ENCODE measurements at places on chromosomes 11 and 22.

DNA sequence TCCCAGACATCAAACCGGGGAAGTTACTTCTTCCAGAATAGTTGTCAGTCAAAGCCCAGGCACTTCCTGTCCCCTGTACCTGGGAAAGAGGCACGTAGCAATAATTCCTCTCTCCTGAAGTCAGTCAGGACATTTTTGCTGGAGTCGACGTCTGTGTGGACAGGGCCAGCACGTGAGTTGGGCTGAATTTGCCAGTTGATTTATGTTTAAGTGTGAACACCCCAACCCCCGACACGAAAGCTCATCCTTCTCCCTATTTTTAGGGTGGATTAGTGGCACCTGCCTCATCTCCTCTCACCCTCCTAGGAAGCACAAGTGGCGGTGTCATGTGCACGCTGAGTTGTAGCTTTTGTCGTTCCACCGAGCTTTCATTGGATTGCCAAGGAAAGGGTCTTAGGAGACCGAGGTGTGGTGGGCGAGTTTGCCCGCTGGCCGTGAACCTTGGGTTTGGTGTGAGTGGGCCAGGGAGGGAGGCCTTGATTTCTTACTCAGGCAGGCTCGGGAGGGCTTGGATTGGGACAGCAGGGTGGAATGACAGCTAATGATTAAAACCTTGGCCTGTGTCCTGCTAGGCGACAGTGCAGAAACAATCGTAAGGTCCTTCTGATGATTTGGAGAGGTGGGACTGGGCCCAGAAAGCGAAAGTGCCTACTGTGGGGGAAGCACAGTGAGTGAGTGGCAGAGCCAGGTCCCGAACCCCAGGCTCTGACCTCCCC, 87.0 kb upstream of the CRYBB3 start:
- no peak for DNase-seq

- DNase-seq = no peak
Observed at GRCh38 chr22:23126165-23127054, 15.4 kb downstream of the RSPH14 start.

DNA sequence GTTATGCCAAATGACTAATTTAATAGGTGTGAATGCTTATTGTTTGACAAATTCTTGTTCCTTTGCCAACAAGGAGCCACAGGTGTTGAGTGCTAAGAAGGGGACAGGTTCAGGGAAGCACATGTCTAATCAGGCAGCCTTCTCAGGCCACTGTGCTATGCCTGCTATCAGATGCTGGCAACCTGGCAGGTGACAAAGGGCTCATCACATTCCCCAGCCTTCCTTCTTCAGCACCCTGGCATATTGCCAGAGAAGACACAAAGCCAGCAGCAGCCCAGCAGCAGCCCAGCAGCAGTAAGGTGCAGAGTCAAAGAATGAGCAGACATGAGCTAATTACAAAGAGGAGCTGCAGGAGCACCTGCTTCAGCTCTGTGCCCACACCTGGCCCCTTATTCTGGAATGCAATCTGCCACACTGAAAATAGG, 68.2 kb downstream of the GUCY1A2 start:
- no peak for DNase-seq

- DNase-seq = no peak
Observed at GRCh38 chr11:68855205-68855981, 13.7 kb upstream of the CPT1A start.

GRCh38 chr11:96282625-96283220, 60.3 kb downstream of the MAML2 start:
- DNase-seq = no peak

GRCh38 chr11:111910676-111911562, 651 bp downstream of the CRYAB start:
- DNase-seq = no peak

DNA sequence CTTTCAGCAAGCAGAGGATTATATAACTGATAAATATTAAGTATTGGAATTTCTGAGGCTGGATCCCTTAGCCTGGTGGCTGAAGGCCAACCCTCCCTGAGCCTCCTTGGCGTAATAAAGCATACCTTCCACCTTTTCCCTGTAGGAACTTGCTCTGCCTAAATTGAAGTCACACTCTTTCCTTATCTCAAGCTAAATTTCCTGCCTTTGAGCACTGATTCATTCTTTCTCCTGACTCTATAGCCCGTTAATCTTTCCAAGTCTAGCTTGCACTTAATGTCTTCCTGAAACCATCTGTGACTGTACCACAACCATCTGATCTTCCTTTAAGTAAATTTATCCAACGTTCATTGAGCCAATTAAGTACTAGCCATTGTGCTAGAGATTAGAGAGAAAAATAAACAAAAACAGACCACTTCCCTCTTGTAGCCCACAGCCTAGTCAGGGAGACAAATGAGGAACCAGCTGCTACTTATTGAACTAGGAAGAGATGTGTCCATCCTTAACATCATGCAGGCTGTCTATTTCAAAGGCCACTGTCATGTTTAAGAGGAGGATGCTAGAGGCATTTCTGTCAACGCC, 62.9 kb downstream of the GRK3 start:
- no peak for DNase-seq

DNA sequence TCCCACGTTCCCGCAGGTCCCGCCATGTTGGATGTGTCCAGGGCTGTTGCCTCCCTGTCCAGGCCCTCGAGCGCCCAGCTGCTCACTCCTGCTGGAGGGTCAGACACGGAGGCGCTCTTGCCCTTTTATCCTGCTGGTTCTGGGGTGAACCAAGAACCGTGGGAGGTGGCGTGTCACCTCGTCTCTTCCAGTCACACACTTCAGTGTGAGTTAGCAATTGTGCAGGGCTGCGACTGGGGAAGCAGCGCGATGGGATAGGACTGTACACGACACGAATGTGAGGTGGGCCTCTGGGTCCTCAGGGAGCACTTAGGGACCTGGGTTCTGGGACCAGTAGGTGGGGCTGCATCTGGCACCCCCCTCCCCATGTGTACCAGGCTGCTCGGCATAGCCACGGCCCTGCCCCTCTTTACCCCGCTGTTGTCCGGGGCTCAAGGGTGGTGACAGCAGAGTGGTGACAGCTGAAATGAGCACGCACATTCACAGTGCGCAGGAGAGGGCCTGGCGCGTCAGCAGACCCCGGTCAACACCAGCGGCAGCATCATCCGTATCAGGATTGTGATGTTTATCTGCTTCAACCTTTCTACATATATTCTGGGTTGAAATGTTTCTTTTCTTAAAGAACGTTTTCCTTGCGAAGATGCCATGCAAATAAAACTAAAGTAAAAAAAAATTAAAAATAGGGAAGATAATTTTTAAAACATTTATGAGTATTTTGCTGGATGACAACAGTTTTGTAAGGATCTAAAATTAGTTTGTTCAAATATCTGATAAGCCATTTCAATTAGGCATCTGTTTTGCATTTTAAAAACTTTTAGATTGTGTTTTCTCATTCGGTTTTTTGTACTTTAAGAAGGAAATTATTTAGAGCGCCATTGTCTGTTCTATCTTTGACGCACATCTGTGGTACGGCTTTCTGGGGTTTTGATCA, 210.7 kb downstream of the TBC1D22A start:
- no peak for DNase-seq

DNA sequence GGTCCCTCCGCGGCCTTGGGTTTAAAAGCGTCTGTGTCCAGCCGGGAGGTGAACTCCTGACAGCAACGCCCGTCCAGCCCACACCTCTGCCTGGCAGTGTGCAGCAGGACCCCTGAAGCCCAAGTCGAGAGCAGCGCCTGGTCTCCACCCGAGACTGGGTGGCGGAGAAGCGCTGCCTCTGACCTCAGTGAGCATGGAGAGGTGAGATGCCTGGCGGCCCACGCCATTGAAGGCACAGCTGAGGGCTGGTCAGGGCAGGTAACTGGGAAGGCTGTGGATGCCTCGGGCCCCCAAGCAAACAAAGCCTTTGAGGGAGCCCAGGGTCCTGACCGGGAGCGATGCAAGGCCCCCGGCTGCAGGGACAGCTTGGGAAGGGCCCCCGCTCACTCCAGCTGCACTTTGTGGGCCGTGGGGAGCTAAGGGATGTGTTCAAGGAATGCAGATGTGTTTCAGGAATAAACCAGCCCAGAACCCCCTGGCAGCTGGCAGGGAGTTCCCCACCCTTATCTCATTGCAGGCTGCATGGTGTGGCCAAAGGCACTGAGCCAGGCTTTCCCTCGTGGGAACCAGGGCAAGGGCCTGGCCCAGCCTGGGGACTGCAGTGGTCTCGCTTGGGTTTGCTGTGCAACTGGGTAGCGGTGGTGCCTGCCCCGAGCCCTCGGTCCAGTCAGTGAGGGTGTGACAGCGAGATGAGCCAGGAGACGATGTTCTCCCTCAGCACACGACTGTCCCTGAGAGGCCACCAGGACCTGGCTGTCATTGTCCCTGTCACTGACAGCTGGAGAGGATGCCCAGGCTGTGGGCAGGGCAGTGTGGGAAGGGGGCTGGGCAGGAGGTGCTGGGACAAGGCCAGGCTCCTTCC, 92.5 kb downstream of the WNT7B start:
- DNase-seq = no peak

DNA sequence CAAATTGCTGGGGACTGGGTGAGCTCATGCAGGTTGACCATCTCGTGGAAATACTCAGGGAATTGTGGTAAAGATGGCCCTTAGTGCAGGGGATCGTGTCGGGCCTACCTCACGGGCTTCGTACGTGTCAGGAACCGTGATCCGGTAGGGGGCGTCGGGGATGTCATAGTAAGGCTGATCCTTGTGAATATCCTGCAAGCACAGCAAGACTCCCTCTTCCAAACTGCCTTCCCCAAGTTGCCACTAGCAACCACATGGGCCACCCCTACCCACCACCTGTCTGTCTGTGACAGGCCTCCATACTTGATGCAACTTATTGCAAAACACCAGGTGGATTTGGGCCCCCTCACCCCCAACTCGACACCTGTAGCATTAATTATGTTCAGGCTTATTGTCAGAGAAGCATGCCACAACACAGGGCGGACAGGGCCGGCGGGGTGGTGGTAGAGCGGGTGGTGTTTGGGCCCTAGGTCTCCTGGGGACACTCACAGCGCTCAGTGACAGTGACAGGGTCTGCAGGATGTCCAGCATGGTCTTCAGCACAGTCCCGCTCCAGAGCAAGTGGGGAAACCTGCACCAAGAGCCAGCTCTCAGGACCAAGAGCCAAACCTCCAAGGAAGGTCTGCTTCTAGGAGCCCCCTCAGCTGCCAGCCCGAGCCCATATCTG, 22.6 kb upstream of the SERPIND1 start:
- no peak for DNase-seq

- no peak for DNase-seq
Observed at GRCh38 chr11:115625502-115625901, 121.3 kb upstream of the CADM1 start.

DNA sequence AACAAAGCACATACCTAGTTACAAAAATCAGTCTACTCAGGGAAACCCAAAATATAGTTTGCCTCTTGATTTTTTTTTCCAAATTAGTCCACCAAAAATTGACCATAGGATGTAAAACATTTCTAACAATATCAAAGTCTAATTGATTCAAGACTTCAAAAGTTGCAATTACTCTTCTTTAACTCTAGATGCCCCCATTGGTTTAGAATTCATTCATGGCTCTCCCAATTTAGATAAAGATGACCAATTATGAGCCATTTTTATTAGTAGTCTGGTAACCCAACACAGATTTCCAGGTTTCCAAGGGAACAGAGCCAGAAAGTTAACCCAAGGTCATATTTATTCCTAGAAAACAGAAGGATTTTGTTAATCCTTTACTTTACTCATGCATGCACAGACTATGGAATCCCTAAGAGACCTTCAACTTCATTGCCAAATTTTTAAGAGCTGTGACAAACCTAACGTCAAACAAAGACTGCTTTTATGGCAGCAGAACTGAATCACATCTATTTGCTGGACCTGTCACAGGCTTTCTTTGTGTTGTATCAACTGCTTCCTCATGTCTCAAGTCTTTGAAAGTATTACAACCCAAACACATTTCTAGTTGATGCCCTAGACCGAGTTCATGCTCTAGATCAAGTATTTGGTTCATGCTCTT, 55.3 kb downstream of the C22orf42 start:
- no peak for DNase-seq

- no peak for DNase-seq
Observed at GRCh38 chr11:66970807-66971442, 4.2 kb upstream of the C11orf86 start.

DNA sequence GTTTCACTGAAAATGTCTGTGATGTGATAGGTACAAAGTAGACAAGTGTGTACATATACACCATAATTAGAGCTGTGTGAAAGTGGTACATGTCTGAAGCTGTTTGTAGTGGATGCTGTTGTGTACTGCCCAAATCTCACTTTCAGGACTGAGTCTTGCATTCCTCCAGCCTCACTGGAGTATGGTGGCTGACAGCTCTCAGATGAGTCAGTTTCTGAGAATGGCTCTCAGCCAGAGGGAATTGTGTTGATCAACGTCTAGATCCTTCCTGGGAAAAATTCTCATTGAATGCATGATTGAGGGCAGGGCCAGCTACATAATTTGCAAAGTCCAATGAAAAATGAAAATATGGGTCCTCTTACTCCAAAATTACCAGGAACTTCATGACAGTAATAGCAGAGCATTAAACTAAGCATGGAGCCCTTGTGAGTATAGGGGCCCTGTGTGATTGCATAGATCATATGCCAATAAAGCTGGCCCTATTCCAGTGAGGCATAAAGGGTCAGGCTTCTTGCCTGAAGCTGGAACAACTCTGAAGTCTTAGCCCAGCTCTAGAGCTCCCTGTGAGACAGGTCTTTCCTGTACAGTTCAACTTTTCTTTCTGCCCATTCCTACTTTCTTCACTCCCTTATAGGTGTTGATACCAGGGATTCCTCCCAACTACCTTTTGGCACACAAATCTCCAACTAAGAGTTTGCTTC, 10.8 kb upstream of the CYP2R1 start:
- DNase-seq = no peak

GRCh38 chr11:71948314-71949027, 19.6 kb downstream of the RNF121 start:
- DNase-seq = no peak

DNA sequence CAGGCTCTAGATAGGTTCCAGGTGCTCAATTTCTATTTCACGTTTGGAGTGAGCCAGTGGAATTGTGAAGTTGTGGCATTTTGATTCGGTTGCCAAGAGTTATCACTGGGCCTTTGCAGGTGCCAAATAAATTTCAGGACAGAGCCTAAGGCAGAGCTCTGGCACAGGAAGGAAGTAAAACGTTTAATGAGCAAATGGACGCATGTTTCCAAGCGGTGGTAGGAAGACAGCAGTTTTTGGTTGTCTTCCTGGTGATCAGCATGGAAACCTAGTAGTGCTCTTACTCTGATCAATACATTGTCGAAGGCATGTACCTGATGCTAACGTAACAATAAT, 452 bp downstream of the BIRC3 start:
- DNase-seq = no peak

DNA sequence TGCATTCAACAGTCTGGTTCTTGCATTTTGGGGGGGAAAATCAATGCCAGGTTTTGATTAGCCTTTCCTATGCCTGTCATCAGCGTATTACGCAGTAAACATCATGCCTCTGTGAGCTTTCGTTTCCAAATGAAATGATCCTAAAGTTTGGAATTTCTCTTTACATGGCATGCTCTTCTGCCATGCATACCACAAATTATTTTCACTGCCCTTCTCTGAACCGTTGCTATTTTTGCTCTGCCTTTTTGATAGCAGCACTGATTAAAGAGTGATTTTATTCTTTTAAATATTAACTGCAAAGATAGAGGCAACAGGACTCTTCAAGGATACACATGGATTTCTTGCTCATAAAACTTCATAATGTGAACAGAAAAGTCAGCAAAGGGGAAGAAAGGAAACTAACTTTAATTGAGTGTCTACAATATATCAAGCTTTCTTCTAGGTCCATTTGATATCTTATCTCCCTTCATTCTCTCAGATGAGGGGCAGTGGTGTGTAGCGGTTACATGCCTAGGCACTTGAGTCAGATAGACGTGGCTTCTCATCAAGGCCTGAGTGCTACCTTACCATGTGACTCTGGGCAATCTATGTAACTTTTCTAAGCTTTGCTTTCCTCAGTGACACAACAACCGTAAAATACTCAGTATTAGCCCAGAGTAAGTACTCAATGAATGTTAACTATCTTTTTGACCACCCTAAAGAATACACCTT, 25.0 kb upstream of the FZD4 start:
- no peak for DNase-seq
